ENCODE measurements at places on chromosomes 11 and 22.

GRCh38 chr11:41868606-41869005 is 409.2 kb upstream of the LRRC4C start:
- DNase-seq: no peak

DNA sequence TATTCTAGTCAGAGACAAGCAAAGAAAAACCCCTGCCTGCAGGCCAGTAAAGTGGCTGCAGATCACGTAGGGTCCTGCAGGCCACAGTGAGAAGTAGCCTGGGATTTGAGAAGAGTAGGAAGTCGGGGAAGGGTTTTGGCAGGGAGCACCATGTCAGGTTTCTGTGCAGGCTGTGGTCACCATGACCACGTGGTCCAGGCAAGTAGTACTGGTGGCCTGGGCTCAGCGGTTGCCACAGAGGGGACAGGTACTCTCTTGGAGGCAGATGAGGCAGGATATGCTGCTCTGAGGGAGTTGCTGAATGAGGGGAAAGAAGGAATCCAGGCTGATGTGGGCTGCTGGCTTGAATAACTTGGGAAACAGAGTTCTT is 46.5 kb downstream of the PISD start:
- no peak for DNase-seq

- DNase-seq: no peak
Measured at GRCh38 chr11:28289444-28289843, 181.3 kb downstream of the METTL15 start.

GRCh38 chr11:65843811-65844210 is 10.0 kb downstream of the SNX32 start:
- DNase-seq: no peak

DNA sequence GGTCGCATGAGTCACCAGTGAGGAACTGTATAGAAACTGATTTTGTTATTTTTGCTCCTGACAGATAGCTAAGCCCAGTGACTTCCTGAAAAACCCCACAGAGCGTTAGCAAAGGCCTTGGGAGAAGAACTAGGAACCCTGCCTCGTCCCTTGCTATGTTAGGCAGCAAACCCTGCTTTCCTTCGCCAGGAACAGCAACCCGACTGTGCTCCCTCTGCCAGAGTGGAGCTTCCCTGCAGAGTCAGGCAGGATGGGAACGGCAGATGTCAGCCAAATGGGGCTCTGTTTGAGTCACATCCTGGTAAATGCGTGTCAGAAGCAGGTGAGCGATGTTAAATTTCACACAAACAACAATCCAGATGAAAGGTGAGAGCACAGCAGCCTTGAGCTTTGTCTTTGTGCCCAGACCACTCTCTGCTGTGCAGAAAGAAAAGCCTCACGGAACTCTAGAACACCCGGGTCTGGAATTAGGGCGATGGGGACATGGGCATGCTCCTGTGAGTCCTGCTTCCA is 186.6 kb downstream of the ADAMTS15 start:
- no peak for DNase-seq

- DNase-seq: no peak
Measured at GRCh38 chr11:43392713-43393112, 34.0 kb downstream of the TTC17 start.

- peak; percentile 22 for DNase-seq
Measured at GRCh38 chr11:123235117-123235655, 40.1 kb upstream of the CLMP start.

GRCh38 chr11:27472398-27473016 is at the start of gene LGR4:
Gene LGR4 (minus strand): TSS chr11:27472790. CDS start chr11:27472302, 488 bp downstream.
- DNase-seq: peak; percentile 94

DNA sequence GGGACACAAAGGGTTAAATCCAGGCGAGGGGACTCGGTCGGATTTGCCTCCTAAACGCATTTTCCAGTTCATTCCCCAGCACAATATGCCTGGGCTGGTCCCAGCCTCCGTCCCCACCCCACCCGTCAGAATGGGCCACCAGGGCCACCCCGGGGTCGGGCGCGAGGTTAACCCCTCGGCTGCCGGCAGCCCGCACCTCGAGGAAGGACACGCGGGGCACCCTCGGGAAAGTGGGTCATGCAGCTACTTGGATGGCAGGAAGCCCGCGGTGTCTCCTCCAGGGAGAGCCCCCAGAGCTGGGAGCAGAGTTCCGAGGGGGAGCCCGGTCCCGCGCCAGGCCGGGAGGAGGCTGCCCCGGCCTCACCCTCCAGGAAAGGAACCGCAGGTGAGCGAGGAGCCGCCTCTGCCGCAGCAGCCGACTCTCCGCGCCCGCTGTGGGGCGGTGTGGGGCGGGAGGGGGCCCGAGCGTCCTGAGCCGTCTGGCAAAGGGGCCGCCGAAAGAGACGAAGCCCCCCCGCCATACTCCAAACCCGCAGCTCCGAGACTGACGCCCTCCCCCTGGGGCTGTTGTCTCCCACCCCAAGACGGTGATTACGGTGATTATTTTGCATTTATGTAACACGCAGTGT is 1.4 kb downstream of the NECTIN1 start:
- no peak for DNase-seq

- peak; percentile 13 for DNase-seq
Measured at GRCh38 chr11:32172848-32173834, 82.3 kb downstream of the RCN1 start.

GRCh38 chr11:134379241-134379640 is 32.8 kb downstream of the B3GAT1 start:
- DNase-seq: no peak

DNA sequence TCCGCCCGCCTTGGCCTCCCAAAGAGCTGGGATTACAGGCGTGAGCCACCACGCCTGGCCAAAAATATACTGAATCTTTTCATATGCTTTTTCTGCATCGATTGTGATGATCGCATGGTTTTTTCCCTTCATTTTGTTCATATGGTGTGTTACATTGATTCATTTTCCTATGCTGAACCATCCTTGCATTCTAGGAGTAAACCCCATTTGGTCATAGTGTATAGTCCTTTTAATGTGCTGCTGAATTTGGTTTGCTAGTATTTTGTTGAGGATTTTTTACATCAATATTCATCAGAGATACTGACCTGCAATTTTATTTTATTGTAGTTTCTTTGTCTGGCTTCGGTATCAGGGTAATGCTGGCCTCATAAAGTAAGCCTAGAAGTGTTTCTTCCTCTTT is 12.2 kb downstream of the WBP2NL start:
- DNase-seq: no peak

- peak; percentile 70 for DNase-seq
Measured at GRCh38 chr22:49959782-49960158, 802 bp upstream of the PIM3 start.

GRCh38 chr22:43828998-43829782 is 17.1 kb upstream of the EFCAB6 start:
- DNase-seq: peak; percentile 65

- DNase-seq: no peak
Measured at GRCh38 chr11:61736310-61736709, 16.1 kb upstream of the MYRF start.

DNA sequence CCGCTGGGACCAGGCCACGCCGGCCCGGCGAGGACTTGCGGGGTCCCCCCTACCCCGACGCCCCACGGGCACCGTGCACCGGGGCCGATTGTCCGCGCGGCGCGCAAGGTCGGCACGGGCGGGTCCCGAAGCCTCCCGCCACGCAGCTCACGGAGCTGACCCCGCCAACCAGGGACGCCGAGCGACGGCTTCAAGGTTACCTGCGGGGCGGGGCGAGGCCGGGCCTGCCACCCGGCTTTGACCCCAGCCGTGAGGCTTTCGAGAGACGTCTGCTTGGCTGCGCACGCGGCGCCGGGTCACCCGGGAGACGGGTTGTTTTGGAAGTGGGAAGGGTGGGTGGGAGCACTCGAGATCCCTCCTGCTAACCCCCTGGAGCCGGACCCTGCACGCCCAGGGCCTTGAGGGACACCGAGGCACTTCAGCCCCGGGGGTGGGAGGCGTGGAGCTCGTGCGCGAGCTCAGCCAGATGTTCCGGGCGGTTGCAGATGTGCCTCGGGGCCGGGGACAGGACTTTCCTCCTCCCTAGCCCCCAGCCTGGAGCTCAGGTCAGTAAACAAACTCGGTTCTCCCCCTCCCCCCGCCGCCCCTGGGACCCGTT is 3.2 kb upstream of the WNT11 start:
- DNase-seq: no peak

DNA sequence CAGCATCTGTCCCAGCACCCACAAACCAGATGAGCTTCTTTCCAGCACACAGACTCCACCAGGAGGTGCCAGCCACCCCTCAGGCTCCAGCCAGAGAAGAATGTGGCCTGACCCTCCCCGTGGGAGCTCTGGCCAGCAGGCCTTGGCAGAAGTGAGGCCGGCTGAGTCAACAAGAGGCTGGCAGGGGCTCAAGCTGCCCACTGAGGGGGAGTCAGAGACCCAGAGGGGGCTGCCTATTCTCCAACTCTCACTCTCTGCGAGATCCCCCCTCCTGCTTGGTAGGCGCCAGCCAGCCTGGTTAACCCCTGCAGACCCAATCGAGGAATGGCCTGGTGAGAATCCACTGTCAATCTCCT is 10.6 kb upstream of the CDC42EP1 start:
- no peak for DNase-seq

DNA sequence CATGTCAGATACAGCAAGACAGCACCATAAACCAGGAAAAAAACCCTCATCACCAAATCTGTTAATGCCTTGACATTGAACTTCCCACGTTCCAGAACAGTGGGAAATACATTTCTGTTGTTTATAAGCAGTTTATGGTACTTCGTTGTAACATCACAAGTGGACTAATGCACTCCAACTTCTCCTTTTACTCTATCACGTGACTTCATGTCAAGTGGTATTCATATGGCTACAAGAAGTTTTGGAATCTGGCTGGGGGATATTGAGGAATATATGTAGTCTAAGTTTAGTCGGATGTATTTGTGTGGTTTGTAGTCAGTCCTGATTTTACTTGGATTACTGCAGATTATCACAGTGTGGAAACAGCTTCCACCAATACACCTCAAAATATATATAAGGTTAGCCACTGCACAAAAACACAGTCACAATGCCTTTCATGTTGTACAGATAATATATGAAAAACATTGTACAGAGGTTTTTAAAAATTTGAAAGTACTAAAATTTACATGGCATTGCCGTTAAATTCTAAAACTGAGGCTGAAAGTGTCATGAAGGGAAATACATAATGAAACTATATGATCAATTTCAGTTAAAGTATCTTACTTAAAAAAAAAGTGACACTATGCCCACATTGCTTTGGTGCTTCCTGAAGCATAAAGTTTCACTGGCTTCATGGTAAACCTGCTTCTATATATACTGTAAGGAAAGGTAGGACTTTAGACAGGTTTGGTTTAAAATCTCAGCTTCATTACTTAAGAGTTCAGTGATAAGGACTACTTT is 134.1 kb downstream of the CASP12 start:
- DNase-seq: no peak

DNA sequence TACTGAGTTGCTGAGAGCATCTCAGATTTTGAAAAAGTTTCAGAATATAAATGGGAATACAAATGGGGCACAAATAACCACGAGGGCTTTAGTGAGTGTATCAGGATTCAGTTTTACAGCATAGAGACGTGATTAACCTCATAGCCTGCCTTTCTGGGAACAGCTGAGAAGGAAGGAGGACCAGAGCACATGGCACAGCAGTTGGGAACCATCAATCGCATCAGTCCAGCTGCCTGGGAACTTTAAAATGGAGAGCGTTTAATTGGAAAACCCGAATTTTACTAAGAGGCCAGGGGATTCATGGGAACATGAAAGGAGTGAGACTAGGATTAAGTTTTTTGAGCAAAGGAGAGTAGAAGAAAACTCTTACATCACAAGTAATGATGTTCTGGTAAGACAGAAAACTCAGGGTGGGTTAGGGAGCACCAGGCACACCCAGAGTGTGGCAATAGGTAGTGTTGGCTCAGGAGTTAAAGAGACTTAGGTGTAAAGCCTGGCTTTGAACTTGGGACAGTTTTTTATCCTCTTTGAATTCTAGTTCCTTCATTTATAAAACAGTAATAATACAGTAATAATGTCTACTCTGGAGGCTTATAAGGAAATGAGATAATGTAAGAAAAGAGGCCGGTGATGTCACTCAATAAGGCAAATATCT is 40.2 kb downstream of the FZD4 start:
- no peak for DNase-seq

GRCh38 chr11:75504501-75504900 is 21.2 kb downstream of the GDPD5 start:
- DNase-seq: no peak

GRCh38 chr11:46118702-46119351 is 2.4 kb downstream of the PHF21A start:
- DNase-seq: no peak

DNA sequence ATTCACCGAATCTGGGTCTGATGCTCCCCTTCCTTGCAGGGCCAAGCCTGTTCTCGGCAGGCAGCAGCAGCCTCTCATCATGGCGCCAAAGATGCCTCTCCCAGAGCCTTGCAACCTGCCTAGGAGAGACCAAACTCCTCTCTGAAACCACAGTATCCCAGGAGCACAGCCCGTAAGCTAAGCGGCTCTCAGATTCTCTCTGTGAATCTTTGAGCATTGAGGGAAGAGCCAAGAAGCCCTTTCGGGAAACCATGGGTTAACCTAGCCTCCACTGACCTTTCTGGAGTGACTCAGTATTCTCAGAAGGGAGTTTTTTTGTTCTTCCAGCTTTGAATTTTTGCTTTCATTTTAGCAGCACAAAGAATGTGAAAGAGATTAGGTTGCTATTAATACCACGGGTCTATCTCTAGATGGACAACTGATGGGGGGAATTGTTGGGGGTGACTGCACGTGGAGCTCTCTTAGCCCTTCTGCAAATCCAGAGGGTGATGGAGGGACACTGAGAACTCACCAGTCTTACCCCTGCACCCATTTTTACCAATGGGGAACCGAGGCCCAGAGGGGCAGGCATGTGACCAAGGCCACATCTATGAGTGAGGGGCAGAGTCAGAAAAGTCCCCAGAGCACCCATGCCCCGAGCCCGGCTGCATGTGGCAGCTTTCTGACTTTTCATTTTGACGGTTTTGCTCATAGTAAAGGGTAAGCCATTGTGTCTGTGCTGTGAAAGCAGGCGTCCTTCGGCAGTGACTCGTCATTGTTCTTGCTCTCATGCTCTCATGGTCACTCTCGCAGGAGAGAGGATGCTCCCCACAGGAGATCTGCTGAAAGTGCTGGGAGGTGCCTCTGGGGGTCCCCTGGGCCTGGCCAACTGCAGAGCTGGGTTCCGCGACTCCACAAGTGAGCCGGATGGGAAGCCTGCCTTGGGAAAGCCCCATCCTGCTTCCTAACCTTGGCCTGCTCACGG is 36.0 kb downstream of the IRAG1 start:
- DNase-seq: no peak

GRCh38 chr22:28142361-28142961 is 223.4 kb upstream of the PITPNB start:
- peak; percentile 5 for DNase-seq

DNA sequence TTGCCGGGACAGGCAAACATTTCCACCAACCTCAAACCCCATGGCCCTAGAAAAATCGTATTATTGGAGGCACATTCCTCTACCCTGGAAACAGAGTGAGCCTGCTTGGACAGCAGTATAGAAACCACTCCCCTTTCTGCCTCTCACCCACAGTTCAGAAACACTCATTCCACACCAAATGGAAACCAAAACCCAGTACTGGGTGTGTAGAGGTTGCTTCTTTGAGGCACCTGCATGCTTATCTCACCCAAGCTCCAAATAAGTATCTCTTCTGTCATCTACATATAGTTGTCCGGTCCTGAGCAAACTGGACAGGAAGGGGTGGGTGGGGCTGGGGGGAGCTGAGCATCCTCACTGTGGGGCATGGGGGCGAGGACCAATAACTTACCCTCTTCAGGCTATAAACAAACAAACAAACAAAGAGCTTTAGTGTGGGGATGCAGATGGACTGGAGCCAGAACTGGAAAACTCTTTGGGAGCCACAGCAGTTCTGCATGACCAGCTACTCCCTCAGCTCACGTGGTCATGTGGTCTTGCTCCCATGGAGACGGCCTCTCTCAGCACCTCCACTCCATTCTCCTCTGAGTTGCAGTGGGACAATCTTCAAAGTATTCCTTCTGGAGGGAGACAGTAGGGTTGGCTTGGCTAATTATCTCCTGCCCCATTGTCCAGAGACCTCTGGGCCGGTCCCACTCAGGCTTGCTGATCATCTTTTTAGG is 1.0 kb upstream of the PLAAT2 start:
- DNase-seq: no peak

Measured in gastrocnemius medialis (tissue), 4 donors.